NCI-H2029 (cell line): ENCODE measurements at places on chromosomes 2 and 18.

DNA sequence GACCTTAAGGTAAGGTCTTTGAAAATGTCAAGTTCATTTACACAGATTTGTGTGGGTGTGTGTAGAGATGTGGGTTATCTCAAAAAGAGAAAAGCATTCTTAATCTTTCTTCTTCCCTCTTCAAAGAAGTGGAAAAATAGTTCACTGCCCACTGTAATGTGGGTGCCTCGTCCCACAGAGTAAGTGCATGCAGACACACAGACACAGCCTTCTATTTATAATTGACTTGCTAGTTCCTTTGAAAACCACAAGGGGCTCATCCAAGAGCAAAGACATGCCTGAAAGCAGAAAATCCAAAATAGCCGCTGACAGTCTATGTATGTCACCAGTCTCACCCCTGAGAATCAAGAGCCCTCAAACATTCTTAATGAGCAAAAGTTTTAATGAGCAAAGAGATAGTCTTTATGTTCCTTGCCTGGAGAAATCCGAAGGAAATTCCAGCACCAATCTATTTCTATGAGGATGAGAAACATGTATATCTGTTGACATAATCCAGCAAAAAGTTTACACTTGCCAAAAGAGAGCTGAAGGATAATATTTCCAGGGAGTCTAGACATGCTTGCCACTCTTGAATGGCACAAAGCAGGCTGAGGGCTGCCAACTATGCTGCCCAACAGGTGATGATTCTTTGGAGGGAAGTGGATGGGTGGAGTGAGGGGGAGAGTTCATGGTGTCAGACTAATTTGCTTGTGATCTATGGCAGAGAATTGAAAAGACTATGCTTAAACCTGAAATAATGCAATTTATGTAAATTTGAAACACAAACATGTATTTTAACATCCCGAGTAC is 93.9 kb downstream of the ACVR1 start:
- DNase-seq = peak; percentile 20

GRCh38 chr2:214361116-214361515 is 49.7 kb upstream of the VWC2L start:
- DNase-seq = no peak

GRCh38 chr2:128635361-128635900 is 316.8 kb upstream of the HS6ST1 start:
- DNase-seq = no peak

GRCh38 chr2:146634230-146635097 is 1210.4 kb upstream of the ACVR2A start:
- DNase-seq = no peak

- DNase-seq = no peak
Observed at GRCh38 chr2:99863236-99863902, 279.0 kb downstream of the AFF3 start.

DNA sequence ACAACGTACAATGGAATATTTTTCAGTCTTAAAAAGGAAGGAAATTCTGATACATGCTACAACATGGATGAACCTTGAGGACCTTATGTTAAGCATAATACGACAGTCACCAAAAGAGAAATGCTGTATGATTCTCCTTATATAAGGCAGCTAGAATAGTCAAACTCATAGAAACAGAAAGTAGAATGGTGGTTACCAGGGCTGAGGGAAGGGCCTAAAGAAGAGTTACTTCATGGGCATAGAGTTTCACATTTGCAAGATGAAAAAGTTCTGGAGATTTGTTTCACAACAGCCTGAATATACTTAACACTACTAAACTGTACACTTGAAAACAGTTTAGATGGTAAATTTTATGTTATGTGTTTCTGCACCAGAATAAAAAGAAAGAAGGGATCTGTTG is 113.3 kb downstream of the GALNT1 start:
- no peak for DNase-seq

DNA sequence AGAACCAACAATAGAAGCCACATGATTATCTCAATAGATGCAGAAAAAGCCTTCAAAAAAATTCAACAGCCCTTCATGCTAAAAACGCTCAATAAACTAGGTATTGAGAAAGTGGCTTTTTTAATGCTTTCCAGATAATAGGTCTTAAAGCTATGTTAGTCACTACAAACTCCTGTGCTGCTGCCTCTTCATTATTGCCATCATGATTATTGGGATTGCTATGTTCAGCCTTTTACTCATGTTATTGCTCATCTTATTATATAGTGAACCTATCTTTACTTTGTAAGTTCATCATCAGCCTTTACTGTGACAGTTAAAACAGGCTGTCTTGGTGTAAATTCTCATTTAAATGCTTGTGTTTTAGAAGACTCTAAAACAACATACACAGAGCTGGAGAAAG is 1557.2 kb upstream of the ZEB2 start:
- DNase-seq = no peak

DNA sequence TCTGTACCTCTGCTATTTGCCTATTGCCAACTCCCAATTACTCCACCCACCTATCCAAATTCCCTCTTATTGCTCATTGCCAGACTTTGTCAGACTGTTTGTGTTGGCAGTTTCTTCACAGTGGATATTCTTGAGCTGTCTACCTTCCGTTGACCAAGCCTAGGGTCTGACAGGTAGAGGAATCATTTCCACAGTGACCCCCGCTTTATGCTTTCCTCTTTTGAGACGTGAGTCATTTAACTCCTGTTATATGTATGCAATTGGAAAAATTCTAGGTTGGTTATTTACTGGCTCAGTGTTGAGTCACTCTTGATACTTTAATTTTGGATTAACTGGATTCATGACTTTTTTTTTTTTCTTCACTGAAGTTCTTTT is 187.7 kb downstream of the IRS1 start:
- DNase-seq = no peak

- DNase-seq = no peak
Observed at GRCh38 chr2:220148471-220149248, 521.2 kb downstream of the SLC4A3 start.

DNA sequence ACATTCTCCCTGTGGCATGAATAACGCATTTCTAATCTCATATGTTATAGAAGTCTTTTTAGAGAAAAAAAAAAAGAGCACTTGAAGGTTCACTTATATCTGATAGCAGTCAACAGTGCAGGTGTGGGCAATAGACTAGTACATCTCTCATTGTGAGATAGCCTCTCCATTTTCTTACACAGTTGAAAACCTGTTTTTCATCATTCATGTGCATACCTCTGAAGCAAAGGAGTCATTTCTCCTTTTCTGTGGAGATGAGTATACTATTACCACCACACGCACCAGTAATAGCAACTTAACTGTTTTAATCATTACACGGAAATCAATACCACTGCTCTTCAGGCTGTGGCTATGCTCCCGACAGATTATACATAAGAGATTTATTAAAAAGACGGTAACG is 1653.3 kb upstream of the TMEFF2 start:
- DNase-seq = no peak

GRCh38 chr18:33928231-33928630 is 296.5 kb downstream of the NOL4 start:
- DNase-seq = no peak

DNA sequence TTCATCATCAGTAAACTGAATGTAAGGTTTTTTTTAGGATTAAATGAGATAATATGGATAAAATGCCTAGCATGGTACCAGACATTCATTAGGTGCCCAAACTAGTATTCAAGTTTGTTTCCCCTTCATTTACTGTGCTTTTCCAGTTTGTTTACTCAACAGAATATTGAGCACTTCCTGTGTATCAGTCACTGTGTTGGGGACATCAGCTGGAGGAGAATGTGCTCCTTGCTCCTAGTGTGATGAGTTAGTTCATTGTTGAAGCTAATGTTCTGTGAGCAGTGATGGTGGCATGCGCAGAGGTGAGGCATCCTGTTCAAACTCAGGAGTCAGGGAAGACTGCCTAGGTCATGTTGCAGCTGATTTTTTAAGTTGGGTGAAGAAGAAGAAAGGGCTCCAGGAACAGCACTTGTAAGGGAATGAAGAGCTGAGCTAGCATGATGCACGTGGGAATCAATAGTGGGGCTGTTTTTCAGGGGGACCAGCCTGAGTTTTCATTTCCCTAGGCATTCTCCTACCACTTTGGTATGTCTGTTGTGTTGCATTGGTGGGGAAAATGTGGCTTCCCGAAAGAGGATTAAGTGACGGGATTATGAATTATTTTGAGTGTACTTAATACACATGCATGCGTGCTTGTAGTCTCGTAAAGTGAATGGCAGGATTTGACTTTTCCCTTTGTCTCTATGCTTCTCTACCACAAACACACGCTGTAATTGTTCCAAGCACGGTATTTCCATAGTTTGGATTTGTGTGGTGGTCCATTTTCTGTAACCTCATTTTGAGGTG is 23.7 kb downstream of the TTLL4 start:
- DNase-seq = no peak

DNA sequence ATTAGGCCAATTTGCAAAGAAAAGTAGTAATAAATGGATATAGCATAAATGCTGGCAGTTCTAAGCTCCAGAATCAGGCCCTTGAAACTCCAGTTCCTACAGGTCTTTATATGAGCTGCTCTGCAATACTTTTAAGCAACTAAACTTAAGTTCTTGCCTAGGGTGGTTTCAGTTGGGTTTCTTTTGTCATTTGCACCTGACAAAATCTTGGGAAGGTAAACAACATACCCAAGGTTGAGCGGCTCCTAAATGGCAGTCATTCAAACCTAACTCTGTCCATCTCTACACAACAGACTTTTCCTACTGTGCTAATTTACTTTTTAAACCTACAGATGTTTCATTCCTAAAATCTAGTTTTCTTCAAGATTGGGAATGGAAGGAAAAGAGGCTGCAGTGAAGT is 9.3 kb upstream of the KANSL1L start:
- DNase-seq = no peak

GRCh38 chr18:39199231-39199855 is 1633.7 kb upstream of the CELF4 start:
- DNase-seq = no peak

DNA sequence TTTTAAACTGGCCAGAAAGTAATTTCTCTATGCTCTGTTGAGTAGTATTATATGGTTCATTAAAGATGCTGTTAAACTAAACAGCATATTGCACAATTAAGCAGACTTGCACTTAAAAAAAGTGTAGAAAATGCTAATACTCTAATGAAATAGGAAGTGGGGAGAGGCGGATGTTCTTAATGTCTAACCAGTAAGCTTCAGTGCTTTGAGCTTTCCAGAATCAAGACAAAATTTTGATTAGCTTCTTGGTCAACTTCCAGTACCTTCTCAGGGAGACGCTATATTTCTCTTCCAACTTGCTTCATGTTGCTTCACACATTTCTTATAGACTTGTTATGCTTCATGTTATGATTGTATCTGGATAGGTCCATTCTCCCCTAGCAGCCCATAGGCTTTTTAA is 89.1 kb downstream of the MAP2 start:
- DNase-seq = no peak

DNA sequence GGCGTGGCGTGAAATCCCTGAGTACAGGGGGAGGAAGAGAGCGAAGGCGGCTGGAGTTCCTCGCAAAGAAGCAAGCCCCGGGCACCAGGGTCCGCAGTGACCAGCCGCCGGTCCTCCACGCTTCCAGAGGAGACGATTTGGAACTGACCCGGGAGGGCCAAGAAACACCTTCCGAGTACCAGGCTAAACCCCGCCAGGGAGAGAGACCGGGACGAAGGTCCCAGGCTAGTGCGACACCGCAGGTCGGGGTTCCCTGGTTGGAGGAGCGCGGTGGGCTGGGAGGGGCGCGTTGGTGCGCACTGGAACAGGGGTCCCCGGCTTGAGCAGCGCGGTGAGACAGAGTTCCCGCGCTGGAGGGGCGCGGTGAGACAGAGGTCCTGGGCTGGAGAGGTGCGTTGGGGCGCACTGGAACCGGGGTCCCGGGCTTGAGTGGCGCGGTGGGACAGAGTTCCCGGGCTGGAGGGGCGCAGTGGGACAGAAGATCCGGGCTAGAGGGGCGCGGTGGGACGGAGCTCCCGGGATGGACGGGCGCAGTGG is 901 bp downstream of the WDFY1 start:
- no peak for DNase-seq

- no peak for DNase-seq
Observed at GRCh38 chr18:2978208-2978607, 34.7 kb downstream of the LPIN2 start.

DNA sequence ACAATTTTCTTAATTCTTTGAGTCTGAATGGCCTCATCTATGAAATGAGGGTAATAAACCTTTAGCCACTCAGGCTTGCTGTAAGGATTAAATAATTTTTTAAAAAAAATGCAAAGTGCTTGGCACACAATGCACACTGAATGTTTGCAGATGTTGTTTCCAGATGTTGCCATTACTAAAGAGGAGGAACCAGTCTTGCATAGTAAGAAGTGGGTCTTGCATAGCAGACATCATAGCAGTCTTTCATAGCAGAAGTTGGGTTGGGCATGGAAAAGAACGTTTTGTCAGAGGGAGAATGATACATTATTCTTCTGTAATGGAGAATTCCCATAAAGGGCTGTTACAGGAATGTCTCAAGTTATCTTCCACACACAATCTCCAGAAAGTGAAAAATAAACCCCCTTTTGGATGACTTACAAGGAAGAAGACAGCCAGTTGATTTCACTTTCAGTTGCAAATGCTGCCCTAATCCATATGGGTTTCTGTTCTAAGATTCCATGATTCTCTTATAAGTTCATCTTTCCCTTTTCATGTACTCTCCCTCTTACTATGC is 327.7 kb downstream of the SUCLG1 start:
- DNase-seq = no peak

DNA sequence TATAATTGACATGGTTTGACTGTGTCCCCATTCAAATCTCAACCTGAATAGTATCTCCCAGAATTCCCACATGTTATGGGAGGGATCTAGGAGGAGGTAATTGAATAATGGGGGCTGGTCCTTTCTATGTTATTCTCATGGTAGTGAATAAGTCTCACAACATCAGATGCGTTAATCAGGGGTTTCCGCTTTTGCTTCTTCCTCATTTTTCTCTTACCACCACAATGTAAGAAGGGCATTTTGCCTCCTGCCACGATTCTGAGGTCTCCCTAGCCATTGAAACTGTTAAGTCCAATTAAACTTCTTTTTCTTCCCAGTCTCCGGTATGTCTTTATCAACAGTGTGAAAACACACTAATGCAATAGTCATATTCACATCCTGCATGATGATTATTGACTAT is 1073.3 kb upstream of the CDH2 start:
- DNase-seq = no peak

DNA sequence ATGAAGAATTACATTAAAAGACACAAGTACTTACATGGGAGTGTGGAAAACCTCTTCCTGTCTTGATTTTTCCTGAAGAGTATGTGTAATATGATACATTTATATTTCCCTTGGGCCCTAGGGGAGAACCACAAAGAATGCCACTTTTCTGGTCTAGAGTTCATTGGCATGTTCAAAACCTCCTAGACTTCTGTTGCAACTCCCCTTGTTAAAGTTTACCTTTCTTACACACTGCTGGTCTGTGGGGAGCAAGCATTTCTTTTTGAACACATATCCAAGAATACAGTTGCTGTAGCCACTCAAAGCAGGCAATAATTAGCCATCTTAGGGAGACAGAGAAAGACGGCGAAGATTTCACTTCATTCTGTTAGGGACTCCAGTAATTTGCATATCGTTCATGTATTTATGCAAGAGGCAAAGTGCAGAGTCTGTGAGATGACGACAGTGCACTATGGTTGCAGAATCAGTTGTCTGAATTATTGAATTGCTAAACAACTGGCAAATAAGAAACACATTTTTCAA is 103.5 kb downstream of the NOL4 start:
- DNase-seq = no peak

- no peak for DNase-seq
Observed at GRCh38 chr2:223727562-223727961, 109.8 kb downstream of the AP1S3 start.
